ENCODE measurements at places on chromosomes 5 and 9. TPM values are rescaled to one million over a fixed set of nuclear protein-coding genes. Genes with fewer than 3 reads are reported as not detected.

Gene CER1
- not detected for polyA plus RNA-seq

Gene SURF2
- polyA plus RNA-seq: 21.4 TPM

Gene TCF7
- polyA plus RNA-seq: 1.7 TPM

Gene PAEP
- polyA plus RNA-seq: 0.41 TPM

Gene GABRA1
- not detected for polyA plus RNA-seq

Gene PAPPA
- 0.61 TPM for polyA plus RNA-seq

Gene PRDM9
- polyA plus RNA-seq: not detected

Gene FOXD4L4
- not detected for polyA plus RNA-seq

Gene GARIN3
- polyA plus RNA-seq: not detected

Gene FRRS1L
- polyA plus RNA-seq: 17.5 TPM

Gene ZNF366
- 3.1 TPM for polyA plus RNA-seq

Data from ovary (tissue), 10 donors.